ENCODE measurements at places on chromosomes 6 and 20.

- no peak for DNase-seq
Observed at GRCh38 chr6:60671369-60671768, 1614.7 kb downstream of the KHDRBS2 start.

GRCh38 chr6:154450498-154450897 is 60.0 kb downstream of the CNKSR3 start:
- DNase-seq: no peak

- DNase-seq: no peak
Observed at GRCh38 chr20:63409066-63409833, 48.1 kb upstream of the CHRNA4 start.

DNA sequence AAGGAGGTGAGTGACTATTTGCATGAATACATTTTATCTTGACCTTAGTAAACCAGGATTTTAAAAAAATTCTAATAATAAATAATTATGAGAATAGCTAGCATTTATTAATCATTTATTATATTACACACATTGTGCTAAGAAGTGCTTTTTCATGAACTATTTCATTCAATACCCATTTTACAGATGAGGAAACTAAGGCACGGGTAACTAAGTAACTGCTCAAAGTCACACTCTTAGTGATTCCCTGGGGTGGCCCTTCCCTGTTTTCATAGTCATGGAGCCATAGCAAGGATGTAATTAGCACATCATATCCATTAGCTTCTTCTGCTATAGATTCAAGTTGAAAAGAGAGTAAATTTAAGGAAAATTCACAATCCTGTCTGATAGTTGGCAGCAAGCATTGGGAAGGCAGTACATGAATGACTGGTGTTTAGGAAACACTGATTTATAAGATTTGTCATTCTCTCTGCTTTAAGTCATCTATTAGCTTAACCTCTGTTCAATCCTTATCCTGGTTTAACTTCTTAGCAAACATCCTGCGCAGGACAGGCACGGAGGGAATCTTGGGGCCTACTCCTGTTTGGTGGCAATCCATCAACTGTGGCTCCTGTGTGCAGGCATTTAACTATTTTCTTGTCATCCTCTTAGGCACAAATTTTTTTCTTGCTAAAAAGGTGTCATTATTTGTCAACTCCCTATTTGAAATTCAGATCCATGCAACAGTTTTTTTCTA is 68.3 kb downstream of the RIN2 start:
- DNase-seq: no peak

DNA sequence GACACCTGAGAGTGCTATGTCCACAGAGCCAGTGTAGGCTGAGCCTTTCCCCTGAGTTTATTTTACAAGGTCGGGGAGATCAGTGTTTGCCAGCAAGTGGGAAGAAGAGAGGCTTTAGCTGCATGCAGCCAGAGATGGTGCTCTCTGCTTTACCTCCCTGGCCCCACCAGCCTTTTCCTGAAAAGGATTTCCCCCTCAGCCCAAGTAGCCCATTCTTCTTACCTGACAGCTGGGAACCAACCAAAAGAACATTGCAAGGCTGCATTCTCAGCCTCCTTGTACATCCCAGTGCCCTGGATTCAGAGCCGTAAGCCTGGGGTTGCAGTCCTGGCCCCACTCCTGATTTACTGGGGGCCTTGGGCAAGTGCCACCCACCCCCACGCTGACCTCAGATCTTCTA is 16.9 kb downstream of the SNPH start:
- DNase-seq: no peak

DNA sequence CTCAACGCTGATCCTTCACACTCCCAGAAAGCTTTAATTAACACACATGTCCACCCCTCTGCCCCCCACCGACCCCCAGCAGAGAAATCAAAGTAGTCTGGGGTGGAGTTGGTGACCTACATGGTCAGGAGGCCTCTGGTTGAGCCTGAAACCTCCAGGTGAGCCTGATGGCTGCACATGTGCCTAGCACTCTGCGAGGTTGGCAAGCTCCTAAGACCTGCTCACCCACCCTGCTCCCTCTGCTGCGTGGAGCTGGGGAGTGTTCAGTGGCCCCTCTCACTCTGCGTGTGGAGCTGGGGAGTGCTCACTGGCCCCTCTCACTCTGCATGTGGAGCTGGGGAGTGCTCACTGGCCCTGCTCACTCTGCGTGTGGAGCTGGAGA is 7.9 kb upstream of the YTHDF1 start:
- DNase-seq: no peak

GRCh38 chr20:25081065-25081729 is 744 bp downstream of the VSX1 start:
- DNase-seq: no peak

DNA sequence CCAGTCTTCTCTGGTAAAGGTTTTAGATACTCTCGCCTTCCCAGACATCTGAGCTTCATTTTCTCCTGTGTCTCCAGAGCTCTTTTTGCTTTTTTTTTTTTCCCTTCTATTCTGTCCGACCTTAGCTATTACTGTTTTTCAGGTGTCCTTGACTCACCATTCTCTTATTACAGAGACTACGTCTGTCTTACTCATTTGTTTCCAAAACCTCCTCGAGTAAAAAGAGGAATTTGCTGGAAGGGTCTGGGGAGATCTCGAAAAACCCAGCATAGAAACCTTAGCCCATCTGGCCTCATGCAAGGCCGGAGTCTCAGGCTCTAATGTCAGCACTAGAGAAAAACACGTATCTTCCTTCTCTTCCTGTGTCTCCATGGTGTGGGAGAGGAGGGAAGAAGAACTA is 109.2 kb upstream of the CARMIL1 start:
- DNase-seq: no peak

DNA sequence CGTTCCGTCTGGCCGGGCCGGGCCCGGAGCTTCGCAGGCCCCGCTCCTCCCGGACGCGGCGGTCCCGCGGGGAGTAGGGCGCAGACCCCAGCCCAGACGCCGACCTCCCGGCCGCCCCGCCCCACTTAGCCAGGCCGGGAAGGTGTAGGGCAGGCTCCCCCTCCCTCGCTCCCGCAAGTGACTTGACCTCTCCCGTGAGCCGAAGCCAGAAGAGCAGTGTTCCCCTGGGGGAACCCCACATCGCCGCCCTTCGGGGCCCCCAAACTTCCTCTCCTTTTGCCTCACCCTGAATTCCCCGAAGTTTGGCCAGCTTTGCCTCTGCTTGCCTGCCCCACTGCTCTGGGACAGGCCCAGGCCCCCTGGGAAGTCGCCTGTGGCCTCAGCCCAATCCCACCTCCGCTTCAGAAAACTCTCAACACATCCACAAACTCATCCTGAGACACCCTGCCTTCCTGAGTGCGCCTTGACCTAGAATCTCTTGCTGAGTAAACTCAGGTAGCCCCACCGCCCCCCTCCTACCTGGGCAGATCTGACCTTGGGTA is 524 bp upstream of the NOL4L start:
- no peak for DNase-seq

GRCh38 chr20:36312724-36313441 is 6.7 kb downstream of the DLGAP4 start:
- no peak for DNase-seq

- DNase-seq: no peak
Observed at GRCh38 chr20:39503902-39504709, 542.0 kb downstream of the DHX35 start.

- no peak for DNase-seq
Observed at GRCh38 chr6:161802231-161802630, 528.4 kb upstream of the AGPAT4 start.

- DNase-seq: no peak
Observed at GRCh38 chr6:20335872-20336271, 65.8 kb upstream of the E2F3 start.

- DNase-seq: no peak
Observed at GRCh38 chr6:4297348-4297747, 162.0 kb upstream of the ECI2 start.

DNA sequence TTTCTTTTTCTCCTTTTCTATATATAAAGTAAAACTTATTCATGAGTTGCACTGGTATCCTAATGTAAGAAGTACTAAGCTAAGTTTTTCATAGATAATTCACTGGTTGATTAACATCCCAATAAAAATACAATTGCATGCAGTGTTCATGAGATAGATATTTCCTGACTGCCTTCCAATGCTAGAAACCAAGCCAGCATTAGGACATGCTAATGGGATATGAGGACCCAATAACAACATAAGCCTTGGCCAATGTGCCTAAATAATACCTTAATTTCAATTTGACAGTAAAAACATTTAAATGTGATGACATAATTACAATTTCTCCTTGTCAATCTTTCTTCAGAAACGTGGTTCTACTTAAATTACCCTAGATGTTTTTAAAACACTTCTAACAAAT is 152.7 kb downstream of the RNGTT start:
- DNase-seq: no peak

DNA sequence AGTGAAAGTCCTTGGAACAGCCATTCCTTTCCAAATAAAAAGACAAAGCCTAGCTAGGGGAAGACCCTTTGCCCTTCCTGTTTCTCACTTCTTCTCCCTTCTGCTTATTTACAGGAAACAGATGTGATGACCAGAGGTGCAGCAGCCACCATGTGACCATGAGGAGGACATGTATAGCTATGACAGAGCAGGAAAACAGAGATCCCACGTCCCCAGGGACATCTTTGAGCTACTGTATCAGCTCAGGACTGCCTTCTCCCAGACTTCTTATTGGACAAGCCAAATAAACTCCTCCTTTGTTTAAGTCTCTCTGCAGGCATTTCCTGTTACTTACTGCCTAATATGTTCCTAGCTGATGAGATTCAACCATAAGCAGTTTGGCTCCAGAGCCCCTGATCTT is 133.1 kb upstream of the MLN start:
- DNase-seq: no peak

DNA sequence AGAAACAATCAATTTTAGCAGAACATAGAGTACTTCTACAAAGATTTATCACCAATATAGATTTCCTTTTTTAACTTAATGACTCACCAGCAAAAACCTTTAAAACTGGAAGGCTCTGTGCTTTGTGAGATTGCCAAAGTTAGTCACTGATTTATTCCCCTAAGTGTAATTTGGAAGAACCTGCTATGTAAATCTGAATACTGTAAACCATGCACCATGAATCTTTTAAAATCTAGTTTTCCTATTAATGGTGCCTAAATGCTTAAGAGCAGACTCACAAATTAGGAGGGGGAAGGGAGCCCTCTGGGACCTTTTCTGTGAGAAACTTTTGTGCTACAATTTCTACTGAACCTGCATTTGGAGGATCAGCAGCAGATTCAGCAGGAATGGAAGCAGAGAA is 57.8 kb upstream of the PNRC1 start:
- DNase-seq: no peak

GRCh38 chr6:20266851-20267608 is 54.8 kb upstream of the MBOAT1 start:
- DNase-seq: no peak

- no peak for DNase-seq
Observed at GRCh38 chr6:139895205-139895793, 520.9 kb upstream of the CITED2 start.

DNA sequence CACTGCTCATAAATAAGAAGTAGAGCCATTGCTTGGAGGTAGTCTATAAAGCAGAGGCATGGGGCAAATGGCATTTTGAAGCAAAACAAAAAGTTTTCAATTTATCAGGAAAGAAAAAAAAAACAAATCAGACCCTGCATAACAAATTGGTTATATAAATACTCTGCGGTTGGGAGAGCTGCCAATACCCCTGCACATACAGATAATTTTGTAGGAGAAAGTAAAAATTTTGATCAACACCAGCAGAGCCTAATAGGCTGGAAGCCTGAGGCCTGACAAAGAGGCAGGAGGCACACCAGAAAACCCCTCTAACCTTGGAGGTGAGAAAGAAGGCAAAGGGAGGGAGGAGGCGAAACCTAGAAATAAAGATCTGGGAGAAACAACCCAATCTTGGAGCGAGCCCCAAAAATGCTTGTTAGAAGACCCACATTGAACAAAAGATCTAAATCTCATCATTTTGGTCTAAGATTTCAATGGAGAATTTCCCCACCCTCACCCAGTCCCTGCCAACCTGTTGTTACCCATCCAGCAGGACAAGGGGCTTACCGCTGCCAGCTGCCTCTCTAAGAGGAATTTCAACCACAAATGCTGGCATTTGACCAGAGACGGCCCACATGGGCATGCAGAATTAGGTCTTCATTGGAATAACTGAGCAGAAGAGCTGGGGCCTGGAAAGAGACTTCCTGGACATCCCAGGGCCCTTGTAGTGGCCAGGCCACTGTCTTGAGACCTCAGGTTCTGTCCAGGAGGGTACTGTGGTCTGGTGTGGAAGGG is 28.4 kb downstream of the FOXA2 start:
- DNase-seq: no peak

- DNase-seq: no peak
Observed at GRCh38 chr6:127807806-127808517, 92.9 kb downstream of the THEMIS start.

DNA sequence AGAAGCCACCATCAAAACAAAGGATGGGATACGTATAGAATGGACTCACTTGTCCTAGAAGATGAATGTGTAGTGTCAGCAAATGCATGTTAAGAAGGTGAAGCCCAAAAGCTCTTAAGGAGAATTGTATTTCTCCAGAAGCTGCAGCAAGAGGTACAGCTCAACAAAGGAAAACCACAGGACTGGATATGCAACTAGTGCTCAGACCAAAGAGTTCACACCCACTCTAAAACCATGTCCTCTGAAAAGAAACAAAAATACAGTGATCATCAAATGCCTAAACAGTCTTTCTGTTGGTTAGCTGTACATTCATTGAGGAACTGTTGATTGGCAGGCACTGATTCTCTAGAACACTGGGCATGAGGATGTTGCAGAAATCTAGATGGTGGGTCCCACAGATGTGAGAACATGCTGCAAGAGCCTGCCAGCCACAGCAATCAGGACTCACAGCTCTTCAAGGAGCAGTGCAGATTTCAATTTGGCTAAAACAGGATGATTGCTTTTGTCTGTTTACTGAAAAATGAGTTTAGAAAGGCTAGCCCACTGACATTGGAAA is 94.6 kb downstream of the COL9A1 start:
- DNase-seq: no peak

DNA sequence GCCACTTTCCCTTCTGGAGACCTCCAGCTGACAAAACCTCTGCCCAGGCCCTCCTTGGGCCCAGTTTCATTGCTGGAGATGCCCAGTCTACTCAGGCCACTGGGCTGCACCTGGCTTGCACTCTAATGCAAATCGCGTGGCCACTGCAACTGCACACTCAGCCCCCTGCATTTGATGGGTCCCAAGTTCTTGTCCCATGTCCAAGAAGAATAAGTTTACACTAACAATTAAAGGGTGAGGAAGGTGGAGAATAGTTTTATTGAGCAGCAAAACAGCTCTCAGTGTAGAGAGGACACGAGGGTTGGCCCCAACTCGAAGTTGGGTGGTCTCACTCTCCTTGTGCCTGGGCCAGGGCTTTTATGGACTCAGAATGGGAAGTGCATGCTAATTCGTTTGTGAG is 31.9 kb upstream of the THEMIS start:
- no peak for DNase-seq

DNA sequence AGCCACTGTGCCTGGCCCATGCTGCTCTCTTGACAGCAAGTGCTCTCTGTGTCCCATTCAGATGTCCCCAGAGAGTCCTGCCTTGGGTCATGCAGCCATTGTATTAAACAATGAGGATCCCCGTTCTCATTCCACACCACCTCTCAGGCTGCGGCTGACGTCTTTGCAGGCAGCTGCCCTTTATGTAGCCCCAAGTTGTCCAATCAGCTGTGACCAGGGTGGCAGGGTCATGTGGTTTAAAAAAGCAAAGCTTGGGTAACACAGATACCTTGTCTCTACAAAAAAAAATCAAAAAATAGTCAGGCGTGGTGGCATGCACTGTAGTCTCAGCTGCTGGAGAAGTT is 13.2 kb downstream of the GCNT2 start:
- no peak for DNase-seq

- DNase-seq: no peak
Observed at GRCh38 chr6:22411376-22412105, 114.7 kb upstream of the PRL start.

GRCh38 chr6:47484616-47485015 is 7.0 kb downstream of the CD2AP start:
- no peak for DNase-seq

GRCh38 chr20:11918981-11919380 is 1.3 kb downstream of the BTBD3 start:
- DNase-seq: no peak
